ENCODE measurements at places on chromosomes 7 and 10.

GRCh38 chr10:4283846-4284610 is 499.0 kb upstream of the KLF6 start:
- DNase-seq = peak; percentile 84

DNA sequence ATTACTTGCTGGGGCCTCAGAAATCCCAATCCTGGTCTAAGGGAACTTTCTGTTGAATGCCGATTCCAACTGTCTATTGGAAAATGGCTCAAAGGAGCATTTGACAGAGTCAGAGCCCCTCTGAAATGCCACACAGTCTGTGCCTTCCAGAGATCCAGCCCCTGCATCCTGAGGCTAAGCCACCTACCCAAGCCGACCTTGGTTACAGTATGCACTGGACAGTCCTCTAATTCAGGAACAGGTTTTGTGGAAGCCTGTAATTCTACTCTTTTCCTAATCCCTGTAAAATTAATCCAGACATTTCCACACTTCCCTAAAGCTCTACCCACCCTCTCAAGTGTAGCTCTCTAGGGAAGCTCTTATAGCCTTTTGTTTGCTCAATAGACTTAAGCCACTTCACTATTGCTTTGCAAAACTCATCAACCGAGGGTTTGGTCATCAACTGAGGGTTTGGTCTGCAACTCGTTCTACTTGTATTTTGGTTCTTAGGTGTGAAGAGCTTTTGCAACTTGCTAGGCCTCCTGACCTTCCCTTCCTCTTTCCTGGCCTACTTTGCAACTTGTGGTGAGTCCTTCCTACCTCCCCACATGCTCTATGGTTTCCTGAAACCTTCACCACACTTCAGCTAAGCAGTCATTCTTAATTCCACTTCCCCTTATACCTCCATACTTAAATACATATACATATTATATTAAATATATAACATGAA is 364.8 kb downstream of the SFMBT2 start:
- DNase-seq = no peak

DNA sequence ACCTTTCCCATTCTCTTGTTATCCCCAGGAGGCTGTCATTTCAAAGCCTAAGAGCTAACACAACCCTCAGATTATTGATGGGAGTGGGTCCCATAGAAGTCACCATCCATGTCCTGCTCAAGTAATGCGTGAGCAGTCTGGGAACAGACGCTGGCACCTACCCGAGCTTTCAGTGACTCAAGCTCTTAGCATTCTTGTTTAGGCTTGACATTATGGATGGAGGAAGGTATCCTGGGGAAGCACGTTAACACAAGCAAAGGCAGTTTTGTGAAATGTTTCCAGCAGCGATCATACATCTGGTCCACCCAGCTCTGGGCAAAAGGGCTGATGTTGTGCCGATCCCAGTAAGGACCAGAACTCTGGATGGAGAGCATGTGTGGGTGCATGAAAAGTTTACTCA is 30.0 kb upstream of the AUTS2 start:
- DNase-seq = no peak

- no peak for DNase-seq
These were observed 69.0 kb downstream of the SNX10 start for GRCh38 chr7:26360650-26361049.

DNA sequence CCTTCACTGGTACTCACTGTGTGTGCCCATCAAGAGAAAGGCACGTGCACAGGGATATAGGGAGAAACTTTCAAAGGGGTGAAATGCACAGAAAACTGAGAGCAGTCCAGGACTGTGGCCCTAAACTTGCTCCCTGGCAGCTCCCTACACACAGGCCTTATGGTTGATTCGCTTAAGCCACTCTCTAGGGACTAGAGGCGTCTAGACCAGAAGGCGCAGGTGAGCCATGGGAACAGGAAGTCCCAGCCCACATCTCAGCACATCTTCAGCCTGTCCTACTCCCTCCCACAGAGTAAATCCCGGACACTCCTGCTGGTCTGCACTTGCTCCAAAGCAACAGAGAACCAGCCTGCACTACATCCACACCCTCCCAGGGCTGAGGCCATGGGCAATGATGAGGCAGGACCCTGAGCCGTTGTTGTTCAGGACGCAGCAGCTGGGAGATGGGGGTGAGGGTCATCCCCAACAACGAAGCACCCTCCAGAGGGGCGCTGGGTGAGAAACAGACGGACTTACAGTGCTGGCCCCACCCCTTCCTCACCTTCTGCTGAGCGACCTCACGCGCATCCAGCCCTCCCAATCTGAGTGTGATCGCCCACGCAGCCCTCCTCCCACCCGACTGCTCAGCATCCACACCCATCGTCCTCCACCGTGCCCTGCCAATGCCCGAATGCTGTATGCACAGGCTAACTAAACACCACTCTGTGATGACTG is 109.3 kb downstream of the TNS3 start:
- DNase-seq = no peak
